Smooth muscle cell of the coronary artery (primary cell): ENCODE measurements at places on chromosomes 7 and 10. TPM values are rescaled to one million over a fixed set of nuclear protein-coding genes. Genes with fewer than 3 reads are reported as not detected.

The FBXL13 gene
- total RNA-seq: 1.6 and 9.2 TPM in 2 replicates

The MSMB gene
- not detected in 2 replicates for total RNA-seq

The CALML5 gene
- not detected in 2 replicates for total RNA-seq

The FAM25G gene
- total RNA-seq: not detected in 2 replicates

The FAM131B gene
- total RNA-seq: 0.98 and 2.7 TPM in 2 replicates

The CLIP2 gene
- 44.3 and 52.9 TPM in 2 replicates for total RNA-seq

The LIPF gene
- total RNA-seq: not detected in 2 replicates

The CXCL12 gene
- total RNA-seq: 197 and 235 TPM in 2 replicates
